H1 (cell line): ENCODE measurements at places on chromosomes 1 and 21. TPM values are rescaled to one million over a fixed set of nuclear protein-coding genes. Genes with fewer than 3 reads are reported as not detected.

WDTC1 gene
- 17.5 and 18.7 TPM in 2 replicates for total RNA-seq

HSD3B1 gene
- not detected in 2 replicates for total RNA-seq

C1orf185 gene
- total RNA-seq: not detected in 2 replicates

KRTAP12-2 gene
- not detected in 2 replicates for total RNA-seq

DNA sequence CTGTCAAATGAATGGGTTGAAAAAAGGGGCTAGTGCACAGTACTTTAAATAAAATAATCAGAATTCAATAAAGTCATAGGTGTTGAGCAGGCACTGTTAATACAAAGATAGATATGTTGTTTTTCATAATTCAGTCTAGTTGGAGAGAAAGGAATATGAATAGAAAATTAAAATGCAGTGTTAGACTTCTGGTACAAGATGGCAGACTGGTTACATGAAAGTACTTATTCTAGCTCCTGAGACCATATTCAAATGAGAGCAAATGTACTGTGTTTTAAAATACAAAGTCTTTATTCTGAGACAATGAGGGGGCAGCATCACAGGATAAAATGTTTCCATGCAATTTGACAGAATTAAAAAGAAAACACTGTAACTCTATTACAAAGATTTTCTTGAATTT lies 542.1 kb downstream of the COL11A1 start:
- no peak for DNase-seq

- no peak for DNase-seq
Measured at GRCh38 chr21:35861661-35862060, 198.7 kb downstream of the SETD4 start.

GRCh38 chr1:4411862-4412261 lies 242.5 kb upstream of the AJAP1 start:
- DNase-seq: no peak

- no peak for DNase-seq
Measured at GRCh38 chr1:41291195-41291594, 49.1 kb upstream of the SCMH1 start.

GRCh38 chr1:41442697-41443251 lies 41.7 kb downstream of the EDN2 start:
- no peak for DNase-seq

GRCh38 chr21:44489962-44490361 lies 34.7 kb downstream of the LRRC3 start:
- DNase-seq: no peak

DNA sequence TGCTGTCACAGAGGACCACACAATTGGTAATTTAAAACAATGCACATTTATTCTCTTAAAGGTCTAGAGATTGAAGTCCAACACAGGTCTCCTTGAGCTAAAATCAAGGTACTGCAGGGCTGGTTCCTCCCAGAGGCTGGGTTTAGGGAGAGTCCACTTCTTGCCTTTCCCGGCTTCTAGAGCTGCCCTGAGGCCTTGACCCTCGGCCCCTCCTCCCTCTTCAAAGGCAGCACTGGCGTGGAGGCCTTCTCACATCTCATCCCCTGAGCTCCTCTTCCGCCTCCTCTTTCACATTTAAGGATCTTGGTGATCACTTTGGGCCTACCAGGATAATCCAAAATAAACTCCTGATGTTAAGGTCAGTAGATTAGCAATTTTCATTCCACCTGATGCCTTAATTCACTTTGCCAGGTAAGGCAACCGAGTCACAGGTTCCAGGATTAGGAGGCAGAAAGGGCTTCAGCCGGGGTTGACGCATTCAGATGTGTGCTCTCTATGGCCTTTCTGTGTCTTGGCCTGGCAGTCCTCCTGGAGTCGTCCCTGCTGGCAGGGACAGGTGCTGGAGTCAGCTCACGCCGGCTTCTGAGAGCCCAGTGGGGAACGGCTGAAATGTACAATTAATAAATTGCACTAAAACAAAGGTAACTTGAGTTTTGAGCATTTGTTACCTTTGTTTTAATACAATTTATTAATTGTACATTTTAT lies 61.2 kb upstream of the ABCG1 start:
- DNase-seq: no peak
